ENCODE measurements at places on chromosomes 7 and 10. TPM values are rescaled to one million over a fixed set of nuclear protein-coding genes. Genes with fewer than 3 reads are reported as not detected.

DNA sequence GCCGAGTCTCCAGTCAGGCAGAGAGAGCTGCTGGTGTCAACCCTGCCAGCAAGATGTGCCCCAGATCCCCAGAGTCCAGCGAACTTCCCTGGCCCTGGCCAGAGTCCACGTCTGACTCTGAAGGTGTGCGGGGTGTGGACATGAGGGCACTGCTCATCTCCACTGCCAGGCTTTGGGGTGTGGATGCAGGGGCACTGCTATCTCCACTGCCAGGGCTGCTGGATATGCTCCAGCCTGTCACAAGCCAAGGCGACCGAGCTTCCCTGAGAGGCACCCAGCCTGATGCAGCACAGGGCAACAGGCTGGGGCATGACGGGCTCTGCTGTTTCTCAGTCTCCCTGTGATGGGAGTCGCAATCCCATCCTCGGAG, 596.8 kb downstream of the PTPRN2 start:
- DNase-seq = peak; percentile 73

The DOCK4 gene
- 18.5 TPM for total RNA-seq

The ADD3 gene
- 77.2 TPM for total RNA-seq

The PHKG1 gene
- total RNA-seq = 15.3 TPM

GRCh38 chr10:72702868-72703581, 11.1 kb downstream of the MCU start:
- DNase-seq = no peak

DNA sequence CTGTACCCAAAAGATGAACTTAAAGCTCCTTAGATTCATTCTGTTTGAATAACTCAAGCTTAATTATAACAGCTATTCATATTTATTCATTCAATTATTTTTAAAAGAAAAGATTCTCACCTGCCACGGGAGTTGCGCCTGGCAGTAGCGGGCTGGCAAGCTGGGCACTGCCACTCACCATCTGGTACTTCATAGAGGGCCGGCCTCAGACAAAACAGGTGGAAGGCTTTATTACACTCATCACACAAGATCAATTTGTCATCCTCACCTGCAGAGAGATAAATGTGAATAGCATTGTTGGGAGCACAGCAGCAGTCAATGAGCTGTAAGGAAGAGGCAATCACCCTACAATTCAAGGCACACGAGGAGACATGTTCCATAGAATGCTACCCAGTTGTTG, 15.8 kb downstream of the FZD9 start:
- DNase-seq = no peak

The BMI1 gene
- total RNA-seq = 44.1 TPM
